IMR-90 (cell line): ENCODE measurements at places on chromosomes 7 and 10. TPM values are rescaled to one million over a fixed set of nuclear protein-coding genes. Genes with fewer than 3 reads are reported as not detected.

- DNase-seq, result peak; percentile 1
Measured at GRCh38 chr7:94509264-94509886, at the start of gene CASD1. Gene CASD1 (plus strand): TSS chr7:94509809. CDS start chr7:94510085, 276 bp downstream.

- DNase-seq, result no peak
Measured at GRCh38 chr7:155804431-155804831, 7.8 kb downstream of the SHH start.

ZFAND2A gene
- 25.9 and 28.7 TPM in 2 replicates for polyA plus RNA-seq

DNA sequence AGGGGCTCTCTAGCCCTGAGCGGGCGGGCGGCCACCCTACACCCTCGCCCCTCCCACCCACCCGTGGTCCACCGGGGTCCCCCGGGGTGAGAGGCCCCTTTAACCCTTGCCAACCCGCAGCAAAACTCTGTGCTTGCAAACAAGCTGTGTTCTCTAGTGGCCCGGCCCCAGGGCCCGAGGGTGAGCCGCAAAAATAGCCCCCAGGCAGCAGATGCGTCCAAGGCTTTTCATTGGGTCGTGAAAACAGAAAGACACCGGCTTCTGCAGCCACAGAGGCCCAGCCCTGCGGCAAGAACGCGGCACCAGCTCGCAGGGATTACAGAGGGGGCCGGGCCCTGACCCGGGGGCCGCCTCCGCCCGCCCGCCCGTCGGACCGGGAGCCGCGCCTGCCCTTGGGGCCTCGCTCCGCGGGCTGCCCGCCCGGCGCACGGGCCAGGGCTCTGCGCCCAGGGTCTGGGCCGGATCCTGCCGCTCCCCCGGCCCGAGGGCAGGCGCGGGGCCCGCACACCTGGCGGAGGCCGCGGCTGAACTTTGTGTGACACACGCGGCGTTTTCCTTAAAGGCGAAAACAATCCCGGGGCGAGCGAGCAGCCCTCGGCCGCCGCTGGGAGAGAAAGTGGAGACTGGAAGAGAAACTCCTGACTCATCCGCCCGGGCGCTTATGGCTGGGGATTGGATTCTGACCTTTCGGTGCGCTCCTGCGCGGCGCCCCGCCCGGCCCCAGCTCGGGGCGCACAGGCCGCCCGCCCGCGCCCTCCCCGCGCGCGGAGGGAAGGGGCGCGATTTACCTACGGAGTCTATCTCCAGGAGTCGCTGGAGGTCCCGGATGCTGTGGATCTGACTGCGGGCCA, 2.8 kb downstream of the PDGFA start:
- peak; percentile 80 for DNase-seq

C10orf95 gene
- polyA plus RNA-seq, result not detected in 2 replicates

DNA sequence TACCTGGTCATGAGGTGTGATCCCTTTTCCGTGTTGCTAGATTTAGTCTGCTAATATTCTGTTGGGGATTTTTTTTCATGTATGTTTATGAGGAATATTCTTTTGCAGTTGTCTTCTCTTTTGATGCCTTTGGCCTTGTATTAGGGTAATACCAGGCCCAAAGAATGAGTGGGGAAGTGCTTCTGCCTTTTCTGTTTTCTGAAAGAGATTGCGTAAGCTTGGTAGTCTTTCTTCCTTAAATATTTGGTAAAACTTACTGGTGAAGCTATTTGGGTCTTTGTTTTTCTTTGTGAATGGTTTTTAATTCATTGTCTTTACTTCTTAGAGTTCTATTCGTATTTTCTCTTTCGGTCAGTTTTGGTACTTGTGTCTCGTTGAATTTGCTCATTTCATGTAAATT, 51.1 kb downstream of the SHH start:
- DNase-seq, result no peak

DNA sequence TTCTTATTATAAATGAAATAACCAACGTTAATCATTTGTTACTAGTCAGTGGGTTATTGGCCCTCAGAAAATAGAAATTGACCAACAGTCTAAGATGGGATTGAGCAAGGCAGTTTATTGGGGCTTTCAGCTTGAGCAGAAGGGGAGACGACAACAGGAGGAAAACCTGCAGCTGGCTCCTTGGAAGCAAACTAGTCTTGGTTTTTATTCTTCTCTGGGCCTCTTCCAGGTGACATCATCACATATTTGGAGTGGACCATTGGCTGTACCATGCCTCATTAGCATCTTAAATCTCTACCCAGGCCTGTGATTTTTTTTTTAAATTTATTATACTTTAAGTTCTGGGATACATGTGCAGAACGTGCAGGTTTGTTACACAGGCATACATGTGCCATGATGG, 59.0 kb upstream of the CSTF2T start:
- DNase-seq, result no peak

DNA sequence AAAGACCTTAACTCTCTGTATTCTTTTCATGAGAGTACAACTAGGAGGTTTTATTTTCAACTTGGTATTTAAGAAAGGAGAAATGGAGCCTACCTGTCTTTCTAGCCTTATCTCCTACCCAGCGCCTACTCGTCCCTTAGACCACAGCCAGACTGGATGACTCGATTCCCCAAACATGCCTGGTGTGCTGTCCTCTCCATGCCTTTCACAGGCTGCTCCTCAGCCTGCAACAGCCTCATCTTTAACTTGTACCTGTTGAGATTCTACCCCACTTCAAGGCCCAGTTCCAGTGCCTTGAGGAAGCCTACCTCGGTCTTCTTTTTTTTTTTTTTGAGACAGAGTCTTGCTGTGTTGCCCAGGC, 29.4 kb downstream of the CPA1 start:
- peak; percentile 39 for DNase-seq

ZNF488 gene
- polyA plus RNA-seq, result 0.14 TPM in 2 replicates

DNA sequence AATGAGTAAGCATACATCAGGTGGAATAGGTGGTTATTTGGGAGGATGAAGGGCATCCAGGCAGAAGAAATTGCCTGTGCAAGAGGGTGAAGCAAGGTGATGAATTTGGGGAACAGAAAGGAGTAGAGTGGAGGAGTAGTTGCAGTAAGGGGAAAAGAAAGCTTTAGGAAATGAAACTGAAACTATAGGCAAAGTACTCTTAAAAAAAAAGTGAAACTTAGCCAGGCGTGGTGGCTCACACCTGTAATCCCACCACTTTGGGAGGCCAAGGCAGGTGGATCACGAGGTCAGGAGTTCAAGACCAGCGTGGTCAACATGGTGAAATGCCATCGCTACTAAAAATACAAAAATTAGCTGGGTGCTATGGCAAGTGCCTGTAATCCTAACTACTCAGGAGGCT, 17.6 kb downstream of the NUP205 start:
- no peak for DNase-seq

PRPS1L1 gene
- not detected in 2 replicates for polyA plus RNA-seq

FXYD4 gene
- not detected in 2 replicates for polyA plus RNA-seq

DNA sequence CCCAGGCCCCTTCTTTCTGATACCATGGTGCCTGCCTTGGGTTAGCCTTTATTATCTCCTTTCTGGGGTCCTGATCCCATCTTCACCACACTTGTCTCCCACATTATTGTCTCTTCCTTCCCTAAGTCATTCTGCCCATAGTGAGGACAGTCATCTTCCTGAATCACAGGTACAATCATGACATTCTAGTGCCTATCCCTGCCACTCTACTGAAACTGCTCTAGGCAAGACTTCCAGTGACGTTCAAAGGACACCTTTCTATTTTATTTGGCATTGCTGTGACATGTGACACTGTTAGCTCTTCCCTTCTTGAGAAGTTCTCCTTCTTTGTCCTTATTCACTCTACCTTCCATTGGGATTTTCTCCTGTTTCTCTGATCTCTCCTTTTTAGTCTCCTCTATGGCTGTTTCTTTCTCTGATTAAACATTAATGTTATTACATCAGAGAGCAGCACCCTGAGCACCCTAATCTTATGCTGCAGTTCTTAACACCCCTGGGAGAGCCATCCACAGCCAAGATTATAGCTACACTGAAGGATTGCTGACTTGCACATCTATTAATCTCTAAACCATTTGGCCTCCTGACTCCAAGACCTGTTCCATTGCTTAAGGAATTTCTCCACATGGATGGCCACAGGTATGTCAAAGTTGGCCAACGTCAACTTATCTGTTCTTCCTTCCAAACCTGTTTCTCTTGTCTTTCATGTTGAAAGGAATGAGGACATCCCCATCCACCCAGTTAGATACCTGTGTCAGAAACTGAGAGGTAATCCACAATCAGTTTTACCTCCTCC, 10.9 kb downstream of the MACC1 start:
- DNase-seq, result no peak

DNA sequence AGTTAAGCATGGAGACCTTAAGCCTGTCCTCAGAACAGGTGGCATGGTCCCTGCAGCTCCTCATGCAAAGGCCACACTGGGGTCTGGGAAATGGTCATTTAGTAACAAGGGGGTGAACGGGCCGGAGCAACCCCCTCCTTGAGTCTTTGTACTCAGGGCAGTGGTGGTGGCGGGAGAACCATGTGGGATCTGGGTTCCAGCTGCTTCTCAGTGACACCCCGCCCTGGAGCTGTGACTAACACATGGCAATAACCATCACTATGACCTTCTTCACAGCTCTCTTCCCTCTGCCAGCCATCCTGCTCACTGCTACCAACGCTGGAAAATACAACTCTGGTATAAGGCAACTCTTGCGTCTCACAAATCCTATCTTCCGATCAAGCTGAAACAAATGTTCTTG, 203.4 kb upstream of the FRMD4A start:
- DNase-seq, result no peak

STARD3NL gene
- 46.5 and 51.6 TPM in 2 replicates for polyA plus RNA-seq
